HL-60 (cell line): ENCODE measurements at places on chromosomes 7 and 10.
A peak's percentile ranks its signal among the peaks of the same experiment; 100 is the strongest.

GRCh38 chr7:14552060-14552459 lies 350.5 kb downstream of the DGKB start:
- DNase-seq = no peak

DNA sequence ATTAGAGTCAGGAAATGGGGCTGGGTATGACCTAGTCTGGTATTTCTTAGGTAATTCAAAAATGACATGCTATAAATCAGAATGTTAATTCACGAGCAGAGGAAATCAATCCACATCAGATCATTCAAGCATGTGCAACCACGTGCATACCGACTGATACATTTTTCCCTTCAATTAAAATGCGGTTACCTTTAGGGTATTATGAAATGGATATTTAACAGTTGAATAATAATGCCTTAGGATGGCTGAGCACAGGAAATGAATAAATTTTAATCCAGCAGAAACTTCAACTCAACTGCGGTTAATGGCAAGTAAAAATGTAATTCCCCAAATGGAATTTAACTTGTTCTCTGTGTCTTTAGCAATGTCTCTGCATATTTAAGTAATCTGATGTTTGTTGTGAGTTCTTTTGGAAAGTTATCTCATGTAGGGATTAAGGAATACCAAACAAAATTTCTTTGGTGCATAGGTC lies 9.2 kb downstream of the CPA2 start:
- DNase-seq = no peak

DNA sequence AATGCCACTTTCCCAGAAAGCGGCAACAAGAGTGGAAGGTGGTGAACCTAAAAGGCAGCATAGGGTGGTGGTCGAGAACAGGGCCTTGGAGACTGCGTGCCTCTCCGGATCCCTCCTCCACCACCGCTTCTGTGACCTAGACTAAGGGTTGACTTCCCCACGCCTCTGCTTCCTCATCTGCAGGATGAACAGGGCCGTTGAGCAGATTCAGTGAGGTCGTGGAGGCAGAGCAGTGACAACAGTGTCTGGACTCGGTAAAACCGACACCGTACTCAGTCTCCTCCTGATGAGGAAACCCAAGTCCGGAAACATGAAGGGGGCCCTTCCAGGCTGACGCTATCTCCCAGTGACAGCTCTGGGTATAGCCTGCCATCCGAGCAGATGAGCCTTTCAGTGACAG lies 162.6 kb downstream of the CELF2 start:
- peak; percentile 88 for DNase-seq

DNA sequence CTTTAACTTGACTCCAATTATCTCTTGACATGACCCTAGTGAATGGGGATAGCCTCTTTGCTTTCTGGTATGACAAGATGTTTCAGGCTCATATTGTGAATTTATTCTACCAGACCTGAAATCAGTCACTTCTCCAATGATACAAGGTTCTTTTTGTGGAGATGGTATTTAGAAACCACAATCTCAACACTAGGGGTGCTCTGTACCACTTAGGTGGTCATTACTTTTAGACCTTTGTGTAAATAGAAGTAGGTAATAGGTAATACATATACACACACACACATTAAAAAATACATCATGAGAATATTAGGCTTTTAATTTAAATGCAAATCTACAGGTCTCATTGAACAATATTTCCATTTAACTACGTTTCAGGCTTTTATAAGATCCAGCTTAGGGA lies 199.0 kb upstream of the RHOBTB1 start:
- DNase-seq = no peak

GRCh38 chr10:44261296-44261695 lies 123.6 kb downstream of the CXCL12 start:
- DNase-seq = no peak

DNA sequence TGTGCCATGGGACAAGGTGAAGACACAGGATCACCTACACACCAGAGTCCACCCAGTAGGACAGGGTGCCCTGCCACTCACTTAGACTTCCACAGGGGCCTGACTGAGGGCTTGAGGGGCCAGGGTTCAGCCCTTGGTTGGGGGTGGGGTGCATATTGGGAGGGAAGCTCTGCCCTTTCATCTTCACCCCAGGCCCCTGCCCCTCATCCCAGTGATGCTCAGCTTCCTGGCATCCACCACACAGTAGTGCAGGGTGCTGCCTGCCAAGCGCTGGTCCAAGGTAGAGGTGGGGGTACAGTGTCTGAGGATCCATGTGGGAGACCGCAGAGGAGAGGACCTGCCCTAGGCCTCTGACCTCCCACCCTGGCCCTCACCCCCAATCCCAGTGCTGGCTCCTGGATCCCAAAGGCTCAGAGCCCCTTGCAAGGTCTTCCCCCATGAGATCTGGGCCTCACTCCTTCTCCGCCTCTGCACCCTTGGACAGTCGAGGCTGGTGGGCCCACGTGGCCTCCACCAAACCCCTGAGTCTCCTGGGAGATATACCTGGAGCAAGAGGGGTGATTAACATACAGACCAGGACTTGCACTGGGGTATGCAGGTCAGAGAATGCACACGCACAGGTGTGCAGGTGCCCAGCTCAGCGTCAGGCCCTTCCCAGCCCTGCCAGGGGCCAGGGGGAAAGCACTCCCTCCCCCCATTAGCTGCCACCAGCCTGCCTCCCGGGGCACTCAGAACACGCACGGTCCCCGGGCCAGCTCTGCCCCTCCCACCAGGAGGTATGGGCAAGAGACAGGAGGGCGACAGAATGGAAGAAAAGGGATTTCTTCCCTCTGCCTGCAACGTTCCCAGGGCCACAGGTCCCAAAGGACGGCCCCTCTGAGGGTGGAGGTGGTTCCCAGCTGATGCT lies 8.6 kb upstream of the IRF5 start:
- no peak for DNase-seq

DNA sequence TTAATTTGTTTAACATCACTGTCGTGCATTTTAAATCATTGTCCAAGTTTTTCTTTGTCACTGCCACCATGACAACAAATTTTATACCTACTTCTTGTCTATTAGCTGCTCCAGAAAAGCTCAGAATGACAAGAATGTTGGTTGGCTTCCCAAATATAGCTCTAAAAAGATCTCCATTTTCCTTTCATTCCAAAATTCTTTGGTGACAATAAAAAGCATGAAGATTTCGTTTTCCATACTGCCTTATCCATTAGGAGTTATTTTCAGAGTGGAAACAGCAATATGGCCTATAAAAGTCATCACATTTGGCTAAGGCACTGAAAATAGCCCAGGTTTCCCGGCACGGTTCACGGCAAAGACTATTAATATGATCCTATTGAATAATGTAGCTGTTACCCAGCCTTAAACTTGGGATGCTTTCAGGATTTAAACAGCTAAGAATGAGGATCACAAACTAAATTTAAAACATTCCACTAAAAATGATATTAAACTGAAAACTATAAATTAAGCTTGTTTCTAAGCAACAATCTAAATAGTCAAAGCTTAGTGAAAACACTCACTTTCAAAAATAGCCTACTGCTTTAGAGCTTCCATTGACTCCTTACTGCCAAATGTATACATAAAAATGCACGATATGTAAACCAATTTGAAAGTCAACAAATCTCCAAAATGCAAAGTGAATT lies 2.7 kb downstream of the CTTNBP2 start:
- no peak for DNase-seq

- no peak for DNase-seq
Measured at GRCh38 chr10:113576852-113577251, 24.0 kb downstream of the HABP2 start.

DNA sequence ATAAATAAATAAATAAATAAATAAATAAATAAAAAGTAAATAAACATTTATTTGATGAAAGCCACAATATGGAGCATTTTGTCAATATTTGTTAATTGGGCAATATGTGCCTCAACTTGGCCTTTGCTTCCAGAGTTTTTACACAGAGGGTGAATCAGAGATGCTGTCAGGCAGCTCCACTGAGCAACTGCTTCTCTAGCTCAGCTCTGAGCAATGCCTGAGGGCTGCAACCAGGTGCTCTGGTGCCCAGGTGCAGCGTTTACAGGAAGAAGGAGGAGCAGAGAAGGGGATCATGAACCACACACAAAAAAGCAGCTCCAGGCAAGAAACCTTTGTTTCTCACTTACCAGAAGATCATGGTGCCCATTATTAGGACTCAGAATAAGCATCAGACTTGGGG lies 876.2 kb upstream of the AUTS2 start:
- DNase-seq = no peak

DNA sequence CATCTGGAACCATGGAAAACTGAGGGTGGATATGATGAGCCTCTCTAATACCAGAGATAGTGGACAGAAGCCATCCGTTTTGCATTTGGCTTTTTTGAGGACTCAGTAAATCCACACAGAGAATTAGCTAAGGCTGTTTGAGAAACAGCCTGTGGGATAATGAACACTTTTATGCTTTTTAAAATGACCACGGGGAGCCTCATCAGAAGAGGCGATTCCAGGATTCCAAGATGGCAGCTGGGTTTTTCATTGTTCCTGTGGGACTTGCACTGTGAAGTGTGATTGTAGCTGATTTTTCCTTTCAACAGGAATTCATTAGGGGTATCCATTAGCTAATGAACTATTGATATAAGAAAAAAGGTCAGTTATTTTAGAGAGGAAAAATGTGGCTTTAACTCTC lies 353.2 kb downstream of the AUTS2 start:
- DNase-seq = no peak

DNA sequence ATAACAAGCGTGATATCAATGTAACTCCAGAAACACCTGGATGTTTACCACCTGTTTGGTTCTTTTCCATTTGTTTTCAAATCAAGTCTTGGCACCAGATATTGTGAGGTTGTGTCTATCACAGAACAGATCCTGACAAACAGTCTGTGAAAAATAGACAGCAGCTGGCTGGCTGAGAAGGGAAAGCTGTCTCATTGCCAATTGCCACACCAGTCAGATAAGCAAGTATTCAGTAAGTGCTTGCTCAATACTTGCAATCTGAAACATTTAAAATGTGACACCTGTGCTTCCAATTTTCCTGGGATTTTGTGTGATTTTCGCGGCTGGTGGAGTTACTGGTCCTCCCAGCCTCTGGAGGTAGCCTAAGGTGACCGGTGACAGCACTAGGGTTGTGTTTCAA lies 147.9 kb upstream of the MYO3A start:
- no peak for DNase-seq

GRCh38 chr7:13037216-13037615 lies 349.8 kb downstream of the ARL4A start:
- no peak for DNase-seq

- no peak for DNase-seq
Measured at GRCh38 chr10:94680544-94680943, 3.0 kb upstream of the CYP2C18 start.

GRCh38 chr7:99314504-99314903 lies 11.2 kb upstream of the ARPC1A start:
- no peak for DNase-seq

DNA sequence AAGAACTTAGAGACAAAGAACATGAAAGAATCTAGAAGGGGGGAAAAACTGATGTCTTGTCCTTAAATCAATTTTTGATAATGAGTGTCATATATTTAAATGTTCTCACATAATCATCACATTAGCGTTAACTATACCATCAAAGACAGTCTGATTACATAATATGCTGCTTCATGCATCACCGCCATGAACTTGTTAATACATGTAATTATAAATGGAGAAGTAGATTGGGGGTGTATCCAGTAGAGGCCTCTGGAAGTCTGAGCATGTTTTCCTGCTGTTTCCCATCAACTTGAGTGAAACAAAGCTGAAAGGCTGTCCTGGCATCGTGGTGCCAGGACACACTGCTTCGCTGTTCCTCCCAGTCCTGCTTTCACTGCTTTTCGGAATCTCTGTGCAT lies 48.2 kb downstream of the PRLHR start:
- DNase-seq = no peak

DNA sequence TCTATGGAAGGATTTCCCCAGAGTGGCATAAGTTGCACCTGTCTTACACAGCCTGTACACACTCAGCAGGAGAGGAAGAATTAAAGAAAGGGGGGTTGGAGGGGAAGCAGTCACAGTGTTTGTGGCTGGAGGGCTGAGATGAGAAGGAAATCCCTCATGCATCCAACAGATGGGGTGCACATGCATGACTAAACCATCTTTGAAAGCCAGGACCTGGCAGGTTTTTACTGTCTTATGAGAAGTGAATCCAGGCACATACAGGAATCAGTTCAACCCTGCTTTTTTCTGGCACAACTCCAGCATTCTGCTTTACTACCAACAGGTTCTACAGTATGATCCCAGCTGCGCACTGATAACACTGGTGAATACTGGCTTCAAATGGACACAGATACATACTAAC lies 107.7 kb downstream of the CACNA2D1 start:
- no peak for DNase-seq

DNA sequence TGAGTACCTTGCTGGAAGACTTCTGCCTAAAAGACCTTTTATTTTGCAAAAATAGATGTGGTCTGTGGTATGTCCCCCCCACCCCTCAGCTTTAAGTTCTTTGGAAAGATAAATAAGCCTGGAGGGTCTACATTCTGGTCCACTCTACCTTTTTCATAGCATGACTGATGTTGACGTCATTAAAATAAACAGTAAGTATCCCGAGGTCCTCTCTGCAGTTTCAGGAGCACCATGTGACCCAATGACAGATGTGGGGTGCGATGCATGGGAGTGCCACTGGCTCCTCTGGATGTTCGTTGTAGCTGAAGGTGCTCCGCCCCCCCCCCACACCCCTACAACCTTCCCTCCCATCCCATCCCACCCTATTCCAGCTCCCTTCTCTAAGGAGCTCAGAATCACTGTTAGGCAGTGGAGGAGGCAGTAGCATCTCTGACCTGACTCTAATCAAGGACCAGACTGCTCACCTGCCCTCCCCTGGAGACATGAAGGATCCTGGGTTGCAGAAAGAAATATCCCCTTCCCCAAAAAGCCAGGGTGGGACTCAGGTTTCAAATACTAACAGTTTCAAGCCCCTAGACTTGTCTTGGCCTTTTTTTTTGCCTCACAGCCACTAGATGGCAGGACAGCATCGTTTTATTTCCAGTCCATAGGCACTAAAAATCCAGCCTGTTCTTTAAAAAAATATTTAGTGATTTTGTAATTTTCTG lies 25.1 kb downstream of the CASP7 start:
- no peak for DNase-seq

DNA sequence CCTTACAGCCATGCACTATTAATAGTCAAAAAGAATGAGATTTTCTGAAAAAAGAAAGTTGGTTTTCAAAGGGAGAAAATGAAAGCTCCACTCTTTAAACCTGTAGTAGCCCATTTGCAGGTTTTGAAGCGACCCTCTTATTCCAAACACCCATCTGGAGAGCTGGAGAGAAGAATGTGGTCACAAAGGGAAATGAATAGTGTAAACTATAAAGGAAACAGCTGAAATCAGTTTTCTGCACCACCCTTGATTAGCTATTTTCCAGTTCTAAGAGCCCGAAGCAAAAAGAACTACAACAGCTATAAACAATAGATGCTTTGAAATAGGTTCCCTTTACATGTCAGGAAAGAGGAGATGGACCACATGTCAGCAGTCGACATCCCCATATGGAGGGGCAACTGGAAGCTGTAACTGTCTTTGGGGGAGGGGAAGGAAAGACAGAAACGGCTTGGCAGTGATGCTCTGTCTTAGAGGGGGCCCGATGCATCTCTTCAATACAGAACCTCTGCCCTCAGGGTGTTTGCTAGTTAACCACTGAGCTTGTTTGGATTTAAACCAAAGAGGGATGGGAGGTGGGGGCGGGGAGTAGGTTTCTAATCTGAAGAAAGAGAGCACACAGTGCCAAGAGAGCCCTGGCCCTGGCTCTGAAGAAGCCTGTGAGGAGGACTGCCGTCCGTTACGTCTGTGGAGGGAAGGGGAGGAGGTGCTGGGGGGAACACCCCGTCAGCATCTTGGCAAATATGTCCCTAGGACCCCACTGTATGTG lies 55.3 kb downstream of the CPVL start:
- no peak for DNase-seq

GRCh38 chr7:87934699-87935383 lies 790 bp downstream of the ADAM22 start:
- DNase-seq = no peak
